ENCODE measurements at places on chromosomes 11 and 22. TPM values are rescaled to one million over a fixed set of nuclear protein-coding genes. Genes with fewer than 3 reads are reported as not detected.

The PRG3 gene
- 0.55 TPM for total RNA-seq

The PDHX gene
- total RNA-seq, result 47.8 TPM

The CCDC134 gene
- 12.6 TPM for total RNA-seq

The BACE1-AS gene
- 6.3 TPM for total RNA-seq

The KLHL35 gene
- total RNA-seq, result 7.6 TPM

The C11orf91 gene
- not detected for total RNA-seq

The CHRM4 gene
- 4.6 TPM for total RNA-seq

The LRRC74B gene
- total RNA-seq, result not detected

The RIMBP3B gene
- total RNA-seq, result 0.22 TPM

The OR8G5 gene
- total RNA-seq, result not detected

The COMT gene
- total RNA-seq, result 139 TPM

The LRP5 gene
- total RNA-seq, result 22.6 TPM

The PGR gene
- 2.0 TPM for total RNA-seq

The GNG3 gene
- total RNA-seq, result 25.6 TPM

The BARX2 gene
- 0.10 TPM for total RNA-seq

The HTR3B gene
- not detected for total RNA-seq

The SYCE3 gene
- total RNA-seq, result not detected

The C11orf52 gene
- not detected for total RNA-seq

The CATSPERZ gene
- 0.50 TPM for total RNA-seq

The SLC5A12 gene
- 0.50 TPM for total RNA-seq

The MS4A10 gene
- not detected for total RNA-seq

The ABCC8 gene
- total RNA-seq, result 12.6 TPM

The POTEH gene
- not detected for total RNA-seq

The OR51A2 gene
- total RNA-seq, result not detected

The MYOD1 gene
- total RNA-seq, result not detected

The PLAAT4 gene
- total RNA-seq, result 45.3 TPM

The GRM5 gene
- total RNA-seq, result 19.7 TPM

The PLEKHB1 gene
- 58.6 TPM for total RNA-seq

The MCHR1 gene
- 5.0 TPM for total RNA-seq

The MS4A5 gene
- total RNA-seq, result not detected

The ARSA gene
- 9.8 TPM for total RNA-seq

The RTN4RL2 gene
- 0.72 TPM for total RNA-seq

The PYGM gene
- total RNA-seq, result 13.6 TPM

The KDM4D gene
- total RNA-seq, result 1.4 TPM

The MAJIN gene
- total RNA-seq, result 0.50 TPM

The POU2AF3 gene
- 0.20 TPM for total RNA-seq

The GALR3 gene
- total RNA-seq, result not detected

The ATG13 gene
- 40.7 TPM for total RNA-seq

The CLTCL1 gene
- total RNA-seq, result 20.9 TPM

The UQCR10 gene
- total RNA-seq, result 208 TPM

The FAT3 gene
- total RNA-seq, result 87.7 TPM

The ZP1 gene
- not detected for total RNA-seq

The FGF19 gene
- total RNA-seq, result not detected

The OR5B17 gene
- total RNA-seq, result not detected

The E2F8 gene
- total RNA-seq, result 1.8 TPM

The OR2D2 gene
- 0.22 TPM for total RNA-seq

The EXT2 gene
- total RNA-seq, result 91.6 TPM

The CSNK1E gene
- 69.1 TPM for total RNA-seq

The TMEM135 gene
- total RNA-seq, result 24.9 TPM
